ENCODE measurements at places on chromosomes 3 and 15. TPM values are rescaled to one million over a fixed set of nuclear protein-coding genes. Genes with fewer than 3 reads are reported as not detected.

Gene CCR2
- polyA plus RNA-seq, result 0.87 TPM

- no peak for DNase-seq
Observed at GRCh38 chr15:93333796-93334195, 244.8 kb upstream of the RGMA start.

- DNase-seq, result no peak
Observed at GRCh38 chr3:122146466-122146865, 37.0 kb upstream of the CASR start.

- no peak for DNase-seq
Observed at GRCh38 chr3:160184655-160185054, 40.6 kb upstream of the C3orf80 start.

GRCh38 chr3:124886168-124887056 lies 753 bp downstream of the ITGB5 start:
- DNase-seq, result peak; percentile 37

GRCh38 chr3:98026425-98027084 lies 8.6 kb downstream of the GABRR3 start:
- no peak for DNase-seq

DNA sequence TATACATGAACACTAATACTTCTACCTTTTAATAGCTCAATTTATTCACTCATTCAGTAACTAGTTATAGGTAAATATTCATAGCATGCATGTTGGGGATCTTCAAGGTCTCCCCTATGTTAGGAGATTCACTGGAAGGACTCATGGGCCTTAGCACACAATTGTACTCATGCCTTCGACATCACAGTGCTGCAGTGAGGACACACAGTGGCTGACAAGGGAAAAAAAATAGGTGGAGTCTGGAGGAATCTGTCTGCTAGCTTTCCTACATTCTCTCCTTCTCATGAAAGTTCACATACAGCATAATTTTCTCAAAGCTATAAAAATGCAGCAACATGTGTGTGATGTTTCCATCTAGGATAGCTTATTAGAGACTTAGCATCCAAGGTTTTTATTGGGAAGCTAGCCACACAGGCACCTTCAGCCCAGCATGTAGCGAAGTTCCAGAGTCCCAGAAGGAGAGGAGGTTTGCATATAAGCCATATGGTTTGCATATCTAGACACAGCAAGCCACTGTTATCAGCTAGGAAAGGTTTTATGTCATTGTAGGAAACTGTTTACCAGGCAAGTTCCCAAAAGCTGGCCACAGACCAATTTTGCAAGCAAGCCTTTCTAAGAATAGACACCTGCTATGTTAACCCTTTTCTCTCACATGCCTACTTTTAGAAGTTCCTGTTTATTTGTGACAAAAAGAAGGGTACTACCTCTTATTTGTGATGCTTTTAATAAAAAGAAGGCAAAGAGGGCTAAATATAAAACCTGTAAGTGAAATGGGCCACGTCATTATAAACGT lies 46.4 kb downstream of the MORC1 start:
- DNase-seq, result peak; percentile 34

Gene TMEM158
- polyA plus RNA-seq, result 6.6 TPM

- DNase-seq, result no peak
Observed at GRCh38 chr3:153734777-153735551, 386.2 kb upstream of the ARHGEF26 start.

Gene MYLK
- 154 TPM for polyA plus RNA-seq

Gene PLA1A
- polyA plus RNA-seq, result 8.4 TPM

GRCh38 chr3:141305436-141305835 lies 62.9 kb upstream of the ZBTB38 start:
- no peak for DNase-seq

GRCh38 chr3:123818921-123819429 lies 65.2 kb downstream of the MYLK start:
- DNase-seq, result no peak

Gene PPP1R14D
- 0.69 TPM for polyA plus RNA-seq

DNA sequence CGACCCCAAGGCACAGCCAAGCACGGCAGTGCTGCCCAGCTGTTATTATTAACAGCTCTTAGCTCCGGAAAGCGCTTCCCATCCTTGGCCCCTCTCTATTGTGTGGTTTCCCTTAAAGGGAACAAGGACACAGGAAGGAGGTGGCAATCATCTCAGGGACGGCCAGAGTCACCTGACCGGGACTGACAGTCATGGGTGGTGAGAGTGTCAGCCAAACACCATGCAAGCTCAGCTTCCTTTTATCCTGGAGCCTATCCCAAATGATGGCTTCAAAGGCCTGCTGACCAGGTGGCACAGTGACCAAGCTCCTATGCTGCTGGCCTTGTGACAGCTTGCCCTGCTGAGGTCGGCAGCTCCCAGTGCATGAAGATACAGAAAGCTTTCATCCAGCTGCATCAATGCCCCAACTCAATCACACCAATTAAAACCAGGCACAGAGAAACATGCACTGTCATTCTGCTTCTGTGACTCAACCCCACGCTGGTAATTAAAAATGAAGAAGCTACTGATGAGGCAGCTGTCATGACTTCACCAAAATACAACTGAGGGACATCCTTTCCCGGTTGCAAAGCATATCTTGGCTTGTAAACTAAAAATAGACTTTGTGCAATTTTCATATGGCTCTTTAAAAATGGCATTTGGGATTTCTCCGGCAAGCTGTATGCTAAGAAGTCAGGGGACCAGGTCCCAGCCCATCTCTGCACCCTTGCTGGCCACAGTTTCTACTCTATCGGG lies 34.0 kb downstream of the PCSK6 start:
- DNase-seq, result no peak

- no peak for DNase-seq
Observed at GRCh38 chr3:179093807-179094206, 22.2 kb upstream of the ZMAT3 start.

GRCh38 chr3:20396335-20396734 lies 210.3 kb upstream of the SGO1 start:
- no peak for DNase-seq

All from renal pelvis (tissue), 12 donors.